ACHN (cell line): ENCODE measurements at places on chromosomes 12 and 14.
A peak's percentile ranks its signal among the peaks of the same experiment; 100 is the strongest.

GRCh38 chr12:67391034-67391433 is 121.9 kb downstream of the CAND1 start:
- no peak for DNase-seq

DNA sequence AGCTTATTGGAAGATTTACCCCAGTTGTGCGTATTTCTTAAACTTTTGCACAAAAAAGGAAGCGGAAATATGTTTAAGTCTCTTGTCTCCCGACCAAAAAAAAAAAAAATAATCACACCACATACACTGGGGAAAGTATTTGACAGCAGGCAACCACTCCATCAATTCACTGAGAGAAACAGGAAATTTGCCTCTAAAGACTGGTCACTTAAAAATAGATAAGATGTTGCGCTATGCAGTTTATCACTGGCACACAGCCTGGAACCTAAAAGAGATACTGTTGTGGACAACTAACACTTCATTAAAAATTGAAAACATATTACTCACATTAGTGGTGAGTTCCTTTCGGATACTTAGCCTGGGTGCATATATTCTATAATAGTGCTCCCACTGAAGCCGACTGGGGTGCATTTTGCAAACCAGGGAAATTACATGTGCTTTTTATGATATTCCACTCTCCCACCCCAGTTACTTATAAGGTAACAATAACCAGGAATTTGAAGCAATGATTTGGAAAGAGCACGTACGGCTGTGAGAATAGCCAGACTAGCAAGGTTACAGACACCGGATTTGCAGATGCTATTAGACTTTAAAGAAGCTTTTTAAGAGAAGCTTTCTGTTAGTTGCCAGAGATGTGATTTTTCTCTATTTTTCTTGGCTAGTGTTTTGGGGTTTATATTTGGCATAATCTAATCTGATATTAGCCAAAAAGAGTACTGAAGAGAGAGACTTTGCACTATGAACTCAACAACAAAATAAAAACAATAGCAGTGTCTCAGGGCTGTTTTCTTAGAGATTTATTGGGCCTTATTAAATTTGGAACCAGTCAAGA is 311.5 kb downstream of the NOVA1 start:
- no peak for DNase-seq

DNA sequence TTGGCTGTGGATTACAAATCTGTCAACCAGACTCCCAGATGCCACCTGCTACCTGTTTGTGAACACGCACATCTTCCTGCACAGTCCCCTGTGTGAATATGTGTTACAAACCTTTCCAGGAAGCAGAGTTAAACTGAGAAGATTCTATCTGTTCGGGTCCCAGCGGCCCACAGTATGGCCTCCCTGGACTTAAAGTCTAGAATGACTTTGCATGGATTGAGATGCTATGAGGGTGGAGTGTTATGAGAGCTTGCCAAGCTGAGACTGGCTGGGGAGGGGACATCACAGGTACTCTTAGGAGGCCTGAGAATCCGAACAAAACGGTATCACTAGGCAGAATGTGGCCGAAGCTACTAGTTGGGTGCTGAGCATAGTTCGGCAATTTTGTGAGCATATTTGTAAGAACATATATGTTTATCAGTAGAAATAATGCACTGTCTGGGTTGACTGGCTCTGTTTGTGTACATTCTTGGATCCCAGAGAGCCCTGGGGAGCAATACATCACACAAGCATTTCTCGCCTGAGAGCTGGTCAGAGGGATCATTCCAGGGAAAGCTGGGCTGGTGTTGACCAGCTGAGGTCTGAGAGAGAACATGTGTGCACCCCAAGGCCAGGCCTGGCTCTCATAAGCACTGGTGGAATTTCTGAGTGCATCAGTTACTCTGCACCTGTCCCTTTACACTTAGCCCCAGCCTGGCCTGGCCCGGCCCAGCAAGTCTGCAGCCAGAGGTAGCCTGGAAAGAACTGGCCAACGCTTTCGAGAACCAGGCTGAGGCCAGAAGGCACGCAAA is 29.8 kb upstream of the LTBP2 start:
- DNase-seq: no peak

GRCh38 chr12:68636268-68636667 is 25.6 kb downstream of the RAP1B start:
- DNase-seq: no peak

DNA sequence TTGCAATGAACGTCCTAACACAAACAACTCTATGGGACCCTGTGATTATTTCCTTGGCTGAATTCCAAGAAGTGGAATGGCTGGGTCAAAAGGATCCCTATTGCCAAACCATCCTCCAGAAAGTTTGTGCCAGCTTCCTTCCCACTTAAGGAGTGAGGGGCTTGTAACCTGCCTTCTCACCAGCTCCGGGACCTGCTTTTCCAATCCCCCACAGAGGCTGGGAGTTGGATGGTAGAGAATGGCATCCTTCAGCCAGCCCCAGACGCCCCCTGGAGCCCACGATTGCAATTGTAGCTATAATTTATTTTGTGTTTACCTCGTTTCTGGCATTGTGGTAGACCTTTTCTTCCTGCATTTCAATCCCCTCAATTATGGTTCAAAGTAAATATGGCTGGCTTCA is 9.7 kb upstream of the ZDHHC22 start:
- DNase-seq: peak; percentile 28

GRCh38 chr14:61437381-61437780 is 116.0 kb downstream of the PRKCH start:
- DNase-seq: no peak

GRCh38 chr14:56905282-56905681 is 95.0 kb upstream of the OTX2 start:
- no peak for DNase-seq

DNA sequence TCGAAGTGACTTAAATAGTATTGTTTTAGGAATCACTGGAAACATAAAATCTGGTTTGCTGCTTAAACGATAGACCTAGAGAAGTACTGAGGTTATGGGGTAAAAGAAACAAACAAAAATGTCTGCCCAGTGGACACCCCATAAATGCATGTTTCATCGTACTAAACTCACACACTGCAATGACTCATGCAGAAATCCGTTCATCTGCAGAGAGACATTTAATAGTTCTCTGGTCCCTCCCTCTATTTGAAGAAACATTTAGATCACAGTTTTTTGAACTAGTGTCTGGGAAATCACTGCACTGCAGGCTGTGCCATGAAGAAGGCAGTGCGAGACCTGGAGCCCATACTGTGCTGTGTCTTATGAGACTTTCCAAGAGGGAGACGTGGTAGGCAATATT is 25.5 kb downstream of the SLC17A8 start:
- DNase-seq: no peak

DNA sequence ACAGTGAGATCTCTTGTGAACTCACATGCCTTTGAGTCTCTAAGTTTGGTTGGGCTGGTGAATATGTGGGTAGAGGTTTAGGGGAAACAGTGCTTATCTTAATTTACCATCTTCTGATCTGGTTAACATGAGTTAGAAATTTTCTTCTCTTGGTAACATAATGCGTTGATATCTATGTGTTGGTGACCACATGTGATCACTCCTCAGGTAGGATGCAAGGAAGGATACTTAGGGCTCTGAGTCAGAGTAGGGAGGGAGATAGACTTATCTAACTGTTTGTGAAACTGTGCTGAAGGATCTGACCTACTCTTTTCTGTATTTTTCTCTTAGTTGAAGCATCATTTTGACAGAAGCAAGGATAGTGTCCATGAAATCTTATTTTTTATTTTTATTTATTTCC is 23.1 kb downstream of the FAM234B start:
- DNase-seq: no peak

DNA sequence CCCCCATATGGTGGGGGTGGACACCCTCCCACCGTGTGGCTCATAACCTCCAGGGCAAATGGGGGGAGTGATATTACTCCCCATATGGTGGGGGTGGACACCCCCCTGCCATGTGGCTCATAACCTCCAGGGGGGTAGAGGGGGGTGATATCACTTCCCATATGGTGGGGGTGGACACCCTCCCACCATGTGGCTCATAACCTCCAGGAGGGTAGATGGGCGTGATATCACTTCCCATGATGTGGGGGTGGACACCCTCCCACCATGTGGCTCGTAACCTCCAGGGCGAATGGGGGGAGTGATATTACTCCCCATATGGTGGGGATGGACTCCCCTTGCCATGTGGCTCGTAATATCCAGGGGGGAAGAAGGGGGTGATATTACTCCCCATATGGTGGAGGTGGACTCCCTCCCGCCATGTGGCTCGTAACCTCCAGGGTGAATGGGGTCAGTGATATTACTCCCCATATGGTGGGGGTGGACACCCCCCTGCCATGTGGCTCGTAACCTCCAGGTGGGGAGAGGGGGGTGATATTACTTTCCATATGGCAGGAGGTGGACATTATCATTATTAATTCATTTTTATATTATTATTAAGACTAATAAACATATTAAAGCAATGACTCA is 51.2 kb upstream of the OXA1L start:
- DNase-seq: no peak

GRCh38 chr14:58430156-58430555 is 2.6 kb downstream of the KIAA0586 start:
- DNase-seq: peak; percentile 41

DNA sequence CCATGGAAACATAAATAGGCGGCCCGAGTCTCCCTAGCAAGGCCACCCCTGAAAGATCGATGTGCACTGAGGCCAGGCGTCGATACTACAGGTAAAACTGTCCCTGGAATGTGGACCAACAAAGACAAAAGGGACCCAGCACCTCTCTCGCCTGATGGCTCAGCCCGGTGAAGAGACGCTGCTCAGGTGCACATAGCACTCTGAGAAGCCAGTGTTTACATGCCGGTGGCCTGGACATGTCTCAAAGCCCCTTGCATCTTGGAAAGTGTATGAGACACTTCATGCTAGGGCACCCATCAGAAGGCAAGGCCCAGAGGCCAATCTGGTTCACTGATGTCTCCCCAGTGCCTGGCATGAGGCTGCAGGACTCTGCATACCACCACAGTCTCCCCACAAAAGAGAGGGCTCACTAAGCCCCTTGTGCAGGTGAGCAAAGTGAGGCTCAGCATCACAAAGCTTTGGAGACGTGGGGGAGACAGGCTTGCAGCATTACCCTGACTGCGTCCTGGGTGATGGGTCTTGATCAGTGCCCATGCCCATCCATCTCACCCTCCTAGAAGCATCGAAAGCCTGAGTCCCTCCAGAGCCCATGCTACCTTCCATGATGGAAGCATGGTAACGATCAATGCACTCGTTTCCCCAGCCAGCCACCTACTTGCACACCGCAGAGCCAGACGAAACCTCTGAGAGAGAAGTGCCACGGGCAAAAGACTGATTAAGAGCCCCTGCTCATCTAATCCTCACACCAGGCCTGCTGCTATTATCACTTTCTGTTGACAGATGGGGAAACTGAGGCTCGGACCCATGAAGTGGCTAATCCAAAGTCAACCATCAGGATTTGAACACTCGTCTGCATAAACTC is 16.1 kb downstream of the BCL11B start:
- DNase-seq: no peak

DNA sequence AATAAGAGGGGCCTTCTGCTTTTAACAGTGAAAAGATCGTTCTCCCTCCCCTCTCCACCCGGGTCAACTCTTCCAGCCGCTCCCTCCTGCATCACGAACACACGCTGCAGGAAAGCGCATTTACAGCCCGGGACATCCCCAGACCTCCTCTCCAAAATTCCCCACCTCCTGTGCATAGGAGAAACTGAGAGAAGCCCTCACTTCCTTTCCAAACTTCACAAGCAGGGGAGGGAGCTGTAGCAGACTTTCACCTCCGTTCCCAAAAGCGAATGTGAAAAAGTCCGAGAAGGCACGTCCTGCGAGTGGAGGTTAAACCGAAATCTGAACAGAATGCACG is 513 bp downstream of the BCAT1 start:
- DNase-seq: peak; percentile 58

- DNase-seq: no peak
Measured at GRCh38 chr14:94654071-94654861, 42.1 kb downstream of the SERPINA3 start.

- no peak for DNase-seq
Measured at GRCh38 chr12:31597066-31597465, 6.1 kb upstream of the DENND5B start.

DNA sequence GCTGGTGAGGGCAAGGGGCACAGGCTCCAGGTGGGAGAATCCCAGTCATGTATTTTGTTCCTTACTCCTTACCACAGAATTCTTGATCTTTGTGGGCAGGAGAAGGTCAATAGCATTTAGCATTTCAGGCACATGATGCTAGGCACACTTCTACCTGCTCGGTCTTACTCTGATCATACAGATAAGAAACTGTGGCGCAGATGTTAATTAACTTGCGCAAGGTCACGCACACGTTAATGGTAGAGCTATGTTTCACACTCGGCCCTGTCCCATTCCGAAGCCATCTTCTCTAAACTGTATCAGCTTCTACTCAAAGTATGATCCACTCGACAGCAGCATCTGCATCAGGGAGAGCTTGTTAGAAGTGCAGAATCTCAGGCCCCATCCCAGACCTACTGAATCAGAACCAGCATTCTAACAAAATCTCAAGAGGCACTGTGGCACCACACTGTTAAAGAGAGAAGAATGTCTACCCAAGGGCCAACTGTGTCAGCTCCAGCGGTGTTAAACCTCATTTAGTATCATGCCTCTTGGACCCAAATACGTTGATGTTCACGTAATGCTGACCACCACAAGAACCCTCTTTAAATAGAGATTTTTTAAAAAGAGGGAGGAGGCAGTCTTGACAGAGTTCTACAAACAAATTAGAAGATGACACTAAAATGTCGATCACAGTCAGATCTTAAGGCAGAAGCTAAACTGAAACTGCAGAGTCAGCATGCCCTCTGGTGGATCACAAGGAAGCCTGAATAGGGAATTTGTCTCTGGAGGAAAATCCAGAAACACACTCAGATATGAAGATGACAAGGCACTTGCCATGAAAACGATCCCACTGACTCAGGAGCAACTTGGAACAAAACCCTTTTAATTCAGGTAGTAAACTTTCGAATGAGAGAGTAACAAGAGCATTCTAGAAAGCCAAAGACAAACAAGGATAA is 7.3 kb downstream of the STXBP6 start:
- peak; percentile 4 for DNase-seq

DNA sequence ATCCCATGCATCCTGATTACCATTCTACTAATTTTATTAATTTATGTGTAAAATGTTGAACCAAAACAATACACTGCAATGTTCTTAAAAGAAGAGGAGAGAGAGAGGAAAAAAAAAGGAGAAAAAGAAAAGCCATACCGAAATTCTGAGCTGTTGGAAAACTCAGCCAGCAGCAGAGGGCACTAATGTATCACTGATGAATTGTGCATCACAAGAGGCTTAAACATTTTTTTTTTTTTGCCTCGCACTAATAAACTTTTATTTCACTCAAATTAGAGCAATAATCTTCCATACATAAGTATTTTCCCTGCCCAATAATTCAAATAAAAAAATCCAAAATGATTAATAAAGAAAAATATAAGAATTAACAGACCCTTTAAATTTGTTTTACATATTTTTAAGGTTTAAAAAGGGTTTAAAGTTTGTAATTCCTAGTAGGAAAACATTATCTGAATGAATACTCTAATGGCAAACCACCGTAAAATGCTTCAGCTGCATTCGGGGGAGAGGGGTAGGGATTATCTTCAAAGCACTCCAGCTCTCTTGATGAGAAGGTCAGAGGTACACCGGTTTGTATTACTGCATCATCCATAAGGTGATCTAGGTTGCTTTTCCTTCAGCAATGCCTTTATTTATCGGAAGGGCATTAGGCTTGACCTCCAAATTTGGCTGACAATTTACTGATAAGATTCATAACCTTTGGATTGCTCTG is 41.9 kb downstream of the ATP23 start:
- DNase-seq: peak; percentile 73
